ENCODE measurements at places on chromosomes 5 and 9. TPM values are rescaled to one million over a fixed set of nuclear protein-coding genes. Genes with fewer than 3 reads are reported as not detected.
A peak's percentile ranks its signal among the peaks of the same experiment; 100 is the strongest.

IL5 gene
- not detected for total RNA-seq

TAS2R1 gene
- not detected for total RNA-seq

COL15A1 gene
- total RNA-seq = 1.9 TPM

SPINK14 gene
- not detected for total RNA-seq

DNA sequence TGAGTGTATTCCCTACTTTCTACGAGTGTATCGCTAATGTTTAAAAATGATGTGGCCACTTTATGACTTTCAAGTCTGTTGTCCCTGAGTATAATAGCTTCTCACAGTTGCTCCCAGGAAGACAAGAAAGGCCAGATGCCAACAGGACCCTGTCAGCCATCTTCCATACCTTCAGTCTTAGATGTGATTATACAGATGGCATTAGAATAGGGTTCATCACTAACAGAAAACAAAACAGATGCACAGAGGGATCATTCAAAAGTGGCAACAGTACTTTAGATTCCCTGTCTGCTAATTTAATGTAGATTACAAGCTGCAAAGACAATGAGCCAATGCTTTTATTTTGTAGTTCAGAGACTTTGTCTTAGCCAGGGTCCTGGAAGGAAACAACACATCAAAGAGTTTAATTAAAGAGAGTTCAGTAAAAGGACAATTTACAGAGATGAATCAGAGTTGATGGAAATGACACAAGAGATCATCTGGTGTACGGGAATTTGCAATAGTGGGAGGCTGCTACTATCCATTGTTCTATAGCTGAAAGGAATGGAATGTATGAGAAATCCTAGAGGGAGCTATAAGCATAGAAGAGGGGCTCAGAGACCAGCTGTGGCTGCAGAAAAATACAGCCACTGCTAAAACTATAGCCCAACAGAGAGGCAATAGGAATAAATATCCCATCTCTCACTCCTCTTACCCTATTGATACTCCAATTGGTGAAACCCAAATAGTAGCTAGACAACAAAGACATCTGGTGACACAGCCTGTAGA lies 393.7 kb upstream of the SMC2 start:
- no peak for DNase-seq
- H3K4me1 ChIP-seq = no peaks in the 10 kb centered on the region
- H3K36me3 ChIP-seq = no peaks in the 10 kb centered on the region
- no peak overlapping the region for H3K27ac ChIP-seq
- no peaks in the 10 kb centered on the region for H3K27me3 ChIP-seq

GRCh38 chr5:144484124-144484897 lies 313.6 kb downstream of the KCTD16 start:
- H3K27ac ChIP-seq = no peak overlapping the region
- peak; percentile 67 for DNase-seq
- no peaks in the 10 kb centered on the region for H3K36me3 ChIP-seq
- H3K27me3 ChIP-seq = no peaks in the 10 kb centered on the region
- H3K4me1 ChIP-seq = peaks cover 2% of the 10 kb centered on the region

- peaks cover 26% of the 10 kb centered on the region for H3K36me3 ChIP-seq
- no peaks in the 10 kb centered on the region for H3K27me3 ChIP-seq
- DNase-seq = peak; percentile 55
- H3K4me3 ChIP-seq = no peak overlapping the region
- peaks cover 38% of the 10 kb centered on the region for H3K4me1 ChIP-seq
Measured at GRCh38 chr5:402615-403359, 40.2 kb upstream of the EXOC3 start.

GRCh38 chr9:105572455-105572854 lies 14.5 kb downstream of the FKTN start:
- no peak for DNase-seq
- no peaks in the 10 kb centered on the region for H3K4me1 ChIP-seq
- no peak overlapping the region for H3K27ac ChIP-seq
- H3K36me3 ChIP-seq = peaks cover 1% of the 10 kb centered on the region

DNA sequence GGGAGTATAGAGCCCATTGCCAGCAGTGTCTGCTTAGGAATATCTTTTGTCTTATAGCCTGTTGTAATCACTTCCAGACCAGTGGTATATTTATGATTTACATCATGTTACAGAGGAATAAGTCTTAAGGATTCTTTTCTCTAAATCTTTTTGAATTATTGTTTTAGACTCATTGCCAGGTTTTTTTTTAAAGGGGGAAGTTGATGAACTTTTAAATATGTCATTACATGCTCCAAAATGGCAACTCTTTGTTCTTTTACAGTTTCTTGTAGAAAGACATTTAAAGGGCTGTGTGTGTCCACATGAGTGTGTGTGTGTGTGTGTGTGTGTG lies 59.4 kb upstream of the NFIB start:
- no peaks in the 10 kb centered on the region for H3K36me3 ChIP-seq
- peaks cover 7% of the 10 kb centered on the region for H3K4me1 ChIP-seq
- no peak overlapping the region for H3K4me3 ChIP-seq
- H3K27me3 ChIP-seq = peaks cover 10% of the 10 kb centered on the region
- DNase-seq = peak; percentile 38

All from IMR-90 (cell line).